Glutamatergic neuron (in vitro differentiated cells): ENCODE measurements at places on chromosomes 5 and 9.

DNA sequence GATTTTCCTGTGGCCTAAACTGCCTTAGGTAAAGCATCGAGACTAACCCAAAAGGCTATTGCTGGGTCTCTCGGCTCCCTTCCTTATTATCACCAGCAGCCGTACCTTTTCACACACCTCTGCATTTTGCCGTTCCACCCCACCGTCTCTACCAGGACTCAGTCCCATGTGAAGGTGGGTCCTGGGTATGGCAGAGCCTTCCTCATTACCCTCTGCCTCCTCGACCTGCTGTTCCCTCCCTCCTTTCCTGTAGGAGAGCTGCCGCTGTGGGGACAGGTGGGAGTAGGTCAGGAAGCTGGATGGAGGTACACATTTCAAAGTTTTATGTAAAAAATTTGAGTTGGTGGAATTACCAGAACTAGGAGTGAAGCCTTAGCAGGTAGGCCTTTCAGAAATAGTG lies 1.8 kb downstream of the CCL28 start:
- DNase-seq: no peak

GRCh38 chr5:140018920-140019644 lies 24.0 kb downstream of the NRG2 start:
- DNase-seq: no peak

DNA sequence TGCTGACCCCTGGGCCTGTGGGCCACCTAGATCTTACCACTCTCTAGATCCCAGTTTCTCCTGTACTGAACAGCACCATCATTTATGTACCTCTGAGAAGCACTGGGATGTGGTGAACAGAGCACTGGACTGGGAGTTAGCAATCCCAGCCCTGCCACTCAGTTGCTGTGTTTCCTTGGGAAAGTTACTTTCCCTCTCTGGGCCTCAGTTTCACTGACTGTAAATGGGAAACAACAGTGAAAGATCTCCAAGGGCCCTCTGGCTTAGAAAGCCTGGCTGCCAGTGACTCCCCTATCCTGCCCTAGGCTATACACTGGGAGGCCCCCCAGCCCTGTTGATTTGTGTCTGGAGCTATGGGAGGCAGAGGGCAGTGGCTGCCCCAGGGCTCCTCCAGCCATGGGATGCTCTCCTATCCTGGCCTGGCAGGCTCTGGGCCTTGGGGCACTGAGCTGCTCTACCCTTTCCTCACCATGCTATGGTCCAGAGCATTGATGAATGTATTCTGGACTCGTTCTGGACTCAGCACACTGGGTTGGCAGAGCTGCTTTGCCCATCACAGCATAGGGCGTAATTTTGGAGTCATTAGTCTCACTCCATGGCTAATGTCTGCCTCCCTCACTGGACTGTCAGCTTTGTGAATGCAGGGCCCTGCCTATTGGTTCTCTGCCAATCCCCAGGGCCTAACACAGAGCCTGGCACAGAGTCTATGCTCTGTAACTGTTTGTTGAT lies 99.3 kb downstream of the RGS3 start:
- no peak for DNase-seq

DNA sequence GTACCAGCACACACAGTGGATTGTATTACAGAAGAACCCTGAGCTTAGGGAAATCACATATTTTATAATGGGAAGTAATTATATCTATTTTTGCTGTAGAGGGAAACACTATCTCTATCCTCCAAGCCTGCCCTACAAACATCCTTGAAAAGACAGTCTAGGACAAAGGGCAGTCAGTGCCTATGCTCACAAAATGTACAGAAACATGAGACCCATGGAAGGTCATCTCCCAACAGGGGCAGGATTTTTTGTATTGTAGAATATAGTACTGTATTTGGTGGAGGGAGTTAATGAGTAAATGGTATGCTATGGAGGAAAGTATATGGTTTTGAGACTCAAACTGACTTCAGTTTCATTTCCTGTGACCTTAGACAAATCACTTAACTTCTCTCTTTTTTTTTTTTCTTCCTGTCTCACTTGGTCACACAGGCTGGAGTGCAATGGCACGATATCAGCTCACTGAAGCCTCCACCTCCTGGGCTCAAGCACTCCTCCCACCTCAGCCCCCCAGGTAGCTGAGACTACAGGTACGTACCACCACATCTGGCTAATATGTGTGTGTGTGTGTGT lies 5.8 kb upstream of the RAB14 start:
- no peak for DNase-seq

- DNase-seq: no peak
These were observed 65.0 kb downstream of the DAPK1 start for GRCh38 chr9:87562530-87563170.

DNA sequence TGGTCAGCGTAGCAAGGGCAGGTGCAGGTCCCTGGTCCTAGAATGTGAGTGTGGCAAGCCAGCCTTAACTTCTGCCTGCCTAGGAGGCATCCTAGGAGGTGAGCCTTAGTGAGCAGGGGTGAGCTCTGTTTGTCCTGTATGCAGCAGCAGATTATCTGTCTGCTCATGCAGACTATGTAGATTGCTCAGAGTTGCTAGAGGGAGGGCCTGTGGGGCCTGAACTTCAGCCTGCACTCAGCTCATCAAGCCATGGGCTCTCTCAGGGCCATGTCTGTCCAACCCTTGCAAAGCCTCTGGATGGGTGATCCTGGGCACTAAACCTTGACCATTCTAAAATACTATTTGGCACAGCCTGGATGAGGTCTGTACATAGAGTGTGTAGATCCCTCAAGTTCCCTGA lies 8.5 kb upstream of the CTSL start:
- DNase-seq: no peak

DNA sequence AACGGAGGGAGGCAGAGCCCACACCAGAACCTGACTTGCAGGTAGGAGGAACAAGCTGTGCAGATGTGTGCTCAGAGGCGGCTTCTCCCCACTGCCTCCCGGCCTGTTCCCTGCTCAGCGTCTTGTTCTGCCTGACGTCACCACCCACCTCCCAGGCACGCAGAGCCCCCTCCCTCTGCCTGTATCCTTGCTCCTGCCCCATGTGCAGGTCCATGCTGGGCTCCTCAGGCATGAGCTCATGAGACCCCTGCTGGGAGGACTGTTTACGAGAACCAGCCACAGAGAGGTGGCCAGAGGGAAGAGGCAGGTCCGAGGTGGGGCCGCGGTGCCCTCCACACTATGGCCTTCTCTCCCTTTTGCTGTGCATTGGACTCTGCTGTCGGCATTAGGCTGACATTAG lies 45.5 kb downstream of the SLC6A3 start:
- DNase-seq: no peak
